DMS53 (cell line): ENCODE measurements at places on chromosomes 11 and 22.

GRCh38 chr11:103536335-103536722 lies 427.1 kb downstream of the DYNC2H1 start:
- no peak for DNase-seq

DNA sequence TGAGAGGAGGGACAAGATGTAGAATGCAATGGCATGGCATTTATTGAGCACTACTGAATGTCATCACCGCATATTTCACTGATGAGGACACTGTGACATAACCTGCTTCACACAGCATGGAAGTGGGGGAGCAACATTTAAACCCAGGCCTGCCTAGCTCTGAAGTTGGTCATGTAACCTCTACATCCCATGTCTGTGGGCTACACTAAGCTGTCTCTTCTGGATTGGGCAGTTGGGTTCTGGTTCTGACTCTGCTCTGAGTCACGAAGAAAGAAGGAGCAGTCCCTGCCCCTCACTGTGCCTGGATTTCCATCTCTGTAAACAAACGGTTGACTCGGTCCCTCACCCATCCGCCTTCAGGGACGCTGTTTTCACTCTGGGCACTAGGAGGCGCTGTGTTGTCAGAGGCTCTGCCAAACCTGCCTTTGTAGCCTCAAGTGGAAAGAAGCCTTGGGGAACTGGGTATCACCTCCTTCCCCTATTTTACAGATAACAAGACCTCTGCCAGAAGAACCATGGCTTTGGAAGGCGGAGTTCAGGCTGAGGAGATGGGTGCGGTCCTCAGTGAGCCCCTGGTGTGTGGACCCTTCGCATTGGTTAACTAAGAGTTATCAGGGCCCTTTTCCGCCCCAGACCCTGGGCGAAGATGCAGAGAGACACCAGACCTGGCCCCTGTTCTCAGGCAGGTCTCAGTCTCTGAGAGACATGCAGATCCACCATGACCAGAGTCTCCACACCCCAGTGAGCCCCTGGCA lies 12.7 kb upstream of the ARHGEF17 start:
- DNase-seq = peak; percentile 84

- DNase-seq = peak; percentile 36
Measured at GRCh38 chr11:124725719-124726105, 14.0 kb upstream of the NRGN start.

DNA sequence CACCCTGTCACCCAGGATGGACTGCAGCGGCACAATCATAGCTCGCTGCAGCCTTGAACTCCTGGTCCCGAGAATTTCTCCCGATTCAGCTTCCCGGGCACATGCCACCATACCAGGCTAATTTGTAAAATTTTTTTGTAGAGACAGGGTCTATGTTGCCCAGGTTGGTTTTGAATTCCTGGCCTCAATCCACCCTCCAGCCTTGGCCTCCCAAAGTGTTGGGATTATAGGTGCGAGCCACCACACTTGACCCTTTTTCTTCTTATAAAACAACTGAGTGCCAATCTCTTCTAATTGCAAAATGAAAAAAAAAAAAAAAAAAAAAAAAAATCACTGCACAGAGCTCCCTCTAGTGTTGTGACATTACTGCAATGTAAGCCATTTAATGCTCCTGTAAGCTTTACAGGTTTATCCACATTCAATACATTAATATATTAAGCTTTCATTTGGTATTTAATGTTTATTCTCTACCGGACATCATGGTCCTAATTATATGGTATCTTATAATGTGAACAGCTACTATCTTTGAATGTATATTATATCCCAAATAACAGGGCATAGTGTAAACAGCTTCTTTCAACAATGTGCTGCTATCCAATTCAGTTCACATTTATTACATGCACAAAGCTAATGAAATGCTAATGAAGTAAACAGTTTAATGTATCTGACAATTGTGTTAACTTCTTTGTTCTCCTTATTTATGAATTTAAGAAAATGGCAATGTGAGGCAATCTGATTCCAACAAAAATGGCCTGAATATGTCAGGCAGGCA lies 44.6 kb downstream of the COPB1 start:
- DNase-seq = peak; percentile 52

GRCh38 chr22:45882881-45883810 lies 93.8 kb downstream of the WNT7B start:
- no peak for DNase-seq

GRCh38 chr11:3207526-3208189 lies 11.0 kb downstream of the MRGPRG start:
- DNase-seq = no peak

DNA sequence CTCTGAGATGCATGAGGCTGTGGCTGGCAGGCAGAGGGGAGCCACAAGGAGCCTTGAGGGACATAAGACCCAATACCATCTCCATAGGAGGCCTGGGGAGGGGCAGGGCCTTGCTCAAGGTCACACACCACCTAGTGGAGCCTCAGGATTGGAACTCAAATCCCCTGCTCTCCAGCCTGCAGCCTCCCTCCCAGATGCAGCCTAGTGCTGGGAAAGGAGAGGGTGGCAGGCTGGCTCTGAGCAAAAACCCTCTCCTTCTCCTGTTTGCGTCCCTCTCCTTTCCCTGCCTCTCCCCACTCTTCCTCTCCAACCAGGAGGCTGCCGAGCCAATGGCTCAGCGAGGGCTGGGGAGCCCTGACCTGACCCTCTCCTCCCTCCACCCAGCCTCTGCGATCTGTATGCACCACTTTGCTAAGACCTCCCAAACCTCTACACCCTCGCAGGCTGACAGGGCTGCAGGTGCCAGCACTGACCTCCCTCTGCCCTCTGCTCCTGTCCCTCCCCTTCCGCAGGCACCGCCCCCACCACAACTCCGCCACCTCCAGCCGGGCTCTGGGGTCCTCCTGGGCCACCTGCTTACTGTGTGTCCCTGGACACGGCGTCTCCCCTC lies 14.7 kb downstream of the IGLL1 start:
- peak; percentile 23 for DNase-seq

DNA sequence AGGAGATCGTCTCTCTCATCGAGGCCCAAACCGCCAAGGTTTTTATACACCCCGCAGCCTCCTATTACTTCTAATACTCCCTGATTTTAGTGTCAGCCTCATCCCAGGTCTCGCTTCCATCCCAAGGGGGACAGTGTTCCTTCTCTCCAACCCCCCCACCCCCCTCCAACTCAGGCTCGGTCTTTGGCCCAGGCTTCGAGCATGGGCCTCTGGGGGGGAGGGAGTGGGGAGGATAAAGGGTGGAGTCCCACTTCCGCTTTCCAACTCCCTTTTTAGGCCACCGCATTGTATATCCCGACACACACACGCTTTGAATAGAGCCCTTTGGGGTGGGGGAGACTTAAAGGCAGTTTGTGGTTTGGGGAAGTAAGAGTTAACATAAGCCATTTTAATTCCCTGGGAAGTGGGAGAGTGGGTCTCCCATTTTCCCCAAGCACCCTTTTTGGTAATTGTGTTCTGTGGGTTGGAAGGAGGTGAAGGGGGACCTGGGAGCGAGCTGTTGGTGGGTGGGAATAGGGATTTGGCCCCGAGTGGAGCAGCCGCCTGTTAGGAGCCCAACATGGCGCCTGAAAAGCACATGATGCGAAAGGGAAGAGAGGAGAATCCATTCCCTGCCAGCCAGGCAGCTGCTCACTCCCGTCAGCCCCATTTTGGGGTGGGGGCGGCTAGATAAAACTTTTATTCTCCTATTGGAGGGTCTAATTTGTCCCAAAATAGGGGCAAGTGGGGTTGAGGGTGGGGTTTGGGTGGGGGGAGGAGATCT lies 844 bp downstream of the PCF11 start:
- peak; percentile 83 for DNase-seq

DNA sequence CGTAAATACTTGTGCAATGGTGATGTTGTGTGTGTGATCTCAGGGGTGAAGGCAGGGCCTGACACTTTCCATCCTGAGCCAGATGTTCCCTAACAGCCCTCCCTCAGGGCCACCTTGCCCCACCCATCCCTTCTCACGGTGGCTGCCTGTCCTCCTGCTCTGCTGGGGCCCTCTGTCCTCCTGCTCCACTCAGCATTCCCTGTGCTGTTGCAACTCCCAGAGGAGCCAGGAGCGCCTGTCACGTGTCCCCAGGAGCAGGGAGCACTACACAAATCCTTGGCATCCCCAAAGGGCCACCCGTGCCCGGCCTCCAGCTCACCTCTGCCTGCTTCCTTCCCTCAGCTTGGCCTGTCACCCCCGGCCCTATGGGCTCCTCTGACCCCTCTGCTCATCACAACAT lies 10.2 kb upstream of the CSNK1E start:
- DNase-seq = no peak

DNA sequence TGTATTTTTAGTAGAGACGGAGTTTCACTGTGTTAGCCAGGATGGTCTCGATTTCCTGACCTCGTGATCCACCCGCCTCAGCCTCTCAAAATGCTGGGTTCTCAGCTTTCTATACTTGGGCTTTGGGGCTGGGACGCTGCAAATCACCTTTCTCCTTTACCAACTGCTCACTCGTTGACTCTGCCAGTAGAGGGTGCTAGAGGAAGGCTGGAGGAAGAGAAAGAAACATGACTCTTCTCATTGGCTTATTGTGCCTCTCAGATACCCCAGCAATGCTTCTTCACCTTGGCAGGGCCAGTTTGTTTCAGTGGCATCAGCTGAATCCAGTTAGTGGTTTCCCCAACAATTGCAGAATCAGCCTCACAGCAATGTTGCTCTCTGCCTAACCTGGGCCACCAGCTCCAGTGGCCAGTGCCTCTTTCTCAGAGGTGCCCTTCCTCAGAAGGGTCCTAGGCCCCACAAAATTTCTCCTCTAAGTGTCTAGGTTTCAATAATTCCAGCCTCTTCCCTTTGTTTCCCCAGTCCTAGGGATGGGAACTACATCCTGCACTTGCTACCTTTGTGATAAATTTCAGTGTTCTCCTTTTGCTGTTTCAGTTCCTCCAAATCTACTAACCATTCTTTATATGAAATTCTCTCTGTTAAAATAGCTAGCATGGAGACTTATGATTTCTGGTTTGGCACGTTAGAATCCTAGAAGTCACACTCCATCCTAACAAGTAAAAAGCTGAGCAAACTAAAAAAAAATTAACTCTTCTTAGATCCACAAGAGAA lies 71.5 kb upstream of the VSTM5 start:
- peak; percentile 93 for DNase-seq

DNA sequence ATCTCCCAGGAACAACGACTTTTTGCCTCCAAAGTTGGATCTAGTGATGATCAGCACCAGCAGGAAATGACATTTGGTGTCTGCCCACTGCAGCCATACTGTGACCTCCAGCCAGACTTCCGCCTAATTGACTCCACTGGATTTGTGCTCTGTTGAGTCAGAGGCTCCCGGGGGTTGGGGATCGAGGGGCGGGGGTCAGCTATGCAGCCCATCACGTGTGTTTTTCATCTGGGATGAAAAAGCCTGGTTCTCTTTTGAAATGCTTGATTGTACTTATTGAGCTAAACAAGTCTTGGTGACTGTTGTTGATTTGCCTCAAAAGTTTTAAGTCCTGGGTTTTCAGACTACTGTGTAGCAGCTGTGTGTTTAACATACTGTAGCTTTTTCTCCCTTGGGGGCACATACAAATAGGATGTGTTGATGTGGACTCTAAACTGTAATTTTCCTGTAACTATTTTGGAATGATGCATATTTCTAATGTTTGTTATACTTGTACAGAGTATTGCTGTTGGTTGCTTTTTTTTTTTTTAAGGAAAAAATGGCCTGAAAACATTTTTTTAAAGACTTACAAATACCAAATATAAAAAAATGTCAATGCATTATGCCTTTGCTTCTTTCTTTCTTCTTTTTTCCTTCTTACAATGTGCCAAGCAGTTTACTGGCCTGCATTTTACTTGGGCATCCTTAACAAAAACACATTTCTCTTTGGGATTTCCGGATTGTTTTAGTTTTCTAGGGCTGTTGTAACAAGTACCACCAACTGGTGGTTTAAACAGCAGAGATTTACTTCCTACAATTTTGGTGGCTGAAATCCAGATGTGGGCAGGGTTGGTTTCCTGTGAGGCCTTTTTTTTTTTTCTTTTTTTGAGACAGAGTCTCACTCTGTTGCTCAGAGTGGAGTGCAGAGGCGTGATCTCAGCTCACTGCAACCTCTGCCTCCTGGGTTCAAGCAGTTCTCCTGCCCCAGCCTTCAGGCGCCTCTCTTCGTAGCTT lies 46.1 kb upstream of the OR4B1 start:
- DNase-seq = no peak

DNA sequence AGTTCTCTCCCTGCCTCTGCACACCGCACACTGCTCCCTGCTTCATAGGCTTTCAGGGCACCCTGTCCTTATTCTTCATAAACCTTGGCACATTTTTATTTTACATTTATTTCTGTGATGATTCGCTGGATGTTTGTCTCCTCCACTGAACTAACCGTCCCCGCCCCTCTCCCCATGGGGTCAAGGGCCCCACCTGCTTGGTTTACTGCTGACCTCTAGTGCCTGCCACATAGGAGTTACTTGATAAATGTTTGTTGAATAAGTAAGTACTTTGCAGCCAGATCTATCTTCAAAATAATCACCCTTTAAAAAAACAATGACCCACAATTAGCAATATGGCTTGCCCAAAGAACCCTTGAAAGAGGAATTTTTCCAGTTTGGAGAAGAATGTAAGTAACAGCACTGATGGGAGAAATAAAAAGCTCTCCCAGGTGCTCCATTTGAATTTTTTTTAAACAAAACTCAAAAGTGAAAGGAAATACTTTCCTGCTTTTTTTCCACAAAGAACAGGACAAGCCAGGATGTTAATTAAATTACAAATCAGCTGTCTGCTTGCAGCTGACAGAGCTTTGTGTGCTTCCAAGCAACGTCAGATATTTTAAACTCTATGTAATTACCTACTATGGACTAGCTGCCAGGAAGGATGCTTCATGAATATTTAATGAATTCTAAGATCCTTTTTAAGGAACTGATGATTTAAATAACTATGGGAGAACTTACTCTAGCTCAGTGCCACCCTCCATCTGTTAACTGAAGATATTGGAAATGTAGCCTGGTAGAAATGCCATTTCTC lies 1083.6 kb downstream of the DLG2 start:
- peak; percentile 57 for DNase-seq

- DNase-seq = no peak
Measured at GRCh38 chr11:72773291-72773690, 20.6 kb downstream of the STARD10 start.

- DNase-seq = peak; percentile 84
Measured at GRCh38 chr11:12696911-12697581, 22.8 kb downstream of the TEAD1 start.

DNA sequence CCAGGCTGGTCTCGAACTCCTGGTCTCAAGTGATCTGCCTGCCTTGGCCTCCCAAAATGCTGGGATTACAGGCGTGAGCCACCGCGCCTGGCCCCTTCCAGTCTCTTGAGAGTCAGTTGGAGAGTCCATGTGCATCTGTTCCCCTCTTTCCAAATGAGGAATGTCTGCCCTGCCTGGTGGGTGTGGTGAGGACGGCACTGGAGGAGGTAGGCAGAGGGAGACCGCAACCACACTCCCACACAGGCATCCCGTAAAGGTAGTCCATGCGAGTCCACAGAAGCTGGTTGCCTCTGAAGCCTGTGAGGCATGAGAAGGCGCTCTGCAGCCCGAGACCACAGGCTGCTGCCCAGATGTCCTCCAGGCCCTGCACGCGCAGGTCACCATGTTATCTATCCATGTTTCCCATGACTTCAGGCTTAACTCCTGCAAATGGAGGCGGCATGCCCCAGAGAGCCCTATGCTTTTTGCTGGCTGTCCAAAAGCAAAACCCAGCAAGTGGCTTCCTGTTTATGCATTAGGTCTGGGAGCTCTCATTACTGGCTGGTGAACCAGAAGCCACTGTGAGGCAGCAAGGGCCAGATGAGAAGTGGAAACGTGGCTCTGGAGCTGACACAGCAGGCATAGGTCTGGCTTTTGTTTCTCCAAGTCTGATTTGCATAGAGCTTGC lies 43.4 kb downstream of the GRIK4 start:
- no peak for DNase-seq

GRCh38 chr22:49014227-49015201 lies 813.2 kb downstream of the BRD1 start:
- no peak for DNase-seq
